ENCODE measurements at places on chromosomes 7 and 10.

DNA sequence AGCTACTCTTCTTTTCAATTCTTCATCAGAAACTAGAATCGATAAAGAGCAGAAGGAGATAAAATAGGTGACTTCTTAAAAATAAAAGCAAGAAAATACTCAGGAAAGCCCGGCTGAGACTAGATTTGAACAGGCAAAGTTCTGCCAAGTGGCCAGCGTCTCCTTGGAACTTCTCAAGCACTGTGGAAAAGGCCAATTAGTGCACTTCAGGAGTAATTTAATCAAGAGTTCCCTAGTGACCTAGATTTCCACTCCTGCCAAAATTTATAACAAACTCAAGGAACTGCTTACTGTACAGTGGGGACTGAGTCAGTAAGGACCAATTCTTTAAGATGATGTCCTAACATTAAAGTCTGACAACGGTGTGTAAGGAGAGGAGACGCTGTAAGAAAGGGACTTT, 57.3 kb downstream of the CHCHD3 start:
- DNase-seq: no peak

- no peak for DNase-seq
Measured at GRCh38 chr10:22646388-22646853, 68.0 kb downstream of the PIP4K2A start.

DNA sequence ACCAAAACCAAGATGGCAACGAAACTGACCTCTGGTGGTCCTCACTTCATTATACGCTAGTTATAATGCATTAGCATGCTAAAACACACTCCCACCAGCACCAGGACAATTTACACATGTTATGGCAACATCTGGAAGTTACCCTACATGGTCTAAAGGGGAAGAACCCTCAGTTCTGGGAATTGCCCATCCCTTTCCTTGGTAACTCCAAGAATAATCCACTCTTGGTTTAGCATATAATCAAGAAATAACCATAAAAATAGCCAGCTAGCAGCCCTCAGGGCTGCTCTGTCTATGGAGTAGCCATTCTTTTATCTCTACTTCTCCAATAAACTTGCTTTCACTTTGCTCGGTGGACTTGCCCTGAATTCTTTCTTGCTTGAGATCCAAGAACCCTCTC, 191.1 kb downstream of the DOCK4 start:
- DNase-seq: no peak

GRCh38 chr10:43261578-43262396, 5.1 kb downstream of the RASGEF1A start:
- peak; percentile 20 for DNase-seq

GRCh38 chr7:114652041-114652440, 237.4 kb downstream of the FOXP2 start:
- no peak for DNase-seq

- no peak for DNase-seq
Measured at GRCh38 chr10:84706875-84707274, 378.5 kb downstream of the CCSER2 start.

GRCh38 chr7:43960933-43961332, 34.7 kb downstream of the UBE2D4 start:
- DNase-seq: no peak

- no peak for DNase-seq
Measured at GRCh38 chr7:92643821-92644220, 53.6 kb upstream of the FAM133B start.

DNA sequence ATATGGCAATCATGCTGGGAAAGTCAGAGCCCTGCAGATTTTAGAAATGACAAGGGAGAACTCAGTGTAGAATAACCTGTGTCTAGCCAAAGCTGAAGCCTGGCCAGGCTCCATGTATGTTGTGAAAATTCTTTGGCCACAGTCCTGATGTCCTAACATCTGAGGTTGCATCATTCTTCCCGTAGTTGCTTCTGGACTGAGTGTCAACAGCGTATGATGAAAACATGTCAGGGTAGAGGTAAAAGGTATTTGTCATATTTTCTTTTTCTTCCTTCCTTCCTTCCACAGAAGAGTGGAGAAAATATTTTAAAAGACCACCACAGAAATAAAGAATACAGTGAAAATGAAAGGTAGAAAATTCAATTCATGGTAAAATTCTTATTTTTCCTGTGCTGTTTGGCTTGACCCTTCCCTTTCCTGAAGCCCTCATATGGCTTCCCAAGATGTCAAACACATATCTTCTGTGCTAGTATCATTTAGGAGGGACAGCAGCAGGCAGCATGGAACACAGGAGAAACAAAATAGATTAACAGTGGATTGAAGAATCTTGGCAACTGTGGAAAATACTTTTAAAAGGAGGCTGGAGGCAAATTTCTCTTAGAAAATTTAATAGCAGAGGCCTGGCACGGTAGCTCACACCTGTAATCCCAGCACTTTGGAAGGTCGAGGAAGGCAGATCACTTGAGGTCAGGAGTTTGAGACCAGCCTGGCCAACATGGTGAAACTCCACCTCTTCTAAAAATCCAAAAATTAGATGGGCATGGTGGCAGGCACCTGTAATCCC, 18.9 kb upstream of the NRBF2 start:
- DNase-seq: no peak

GRCh38 chr7:80768756-80769155, 130.3 kb downstream of the CD36 start:
- no peak for DNase-seq

- peak; percentile 45 for DNase-seq
Measured at GRCh38 chr10:26969145-26969926, 108.6 kb upstream of the ABI1 start.

DNA sequence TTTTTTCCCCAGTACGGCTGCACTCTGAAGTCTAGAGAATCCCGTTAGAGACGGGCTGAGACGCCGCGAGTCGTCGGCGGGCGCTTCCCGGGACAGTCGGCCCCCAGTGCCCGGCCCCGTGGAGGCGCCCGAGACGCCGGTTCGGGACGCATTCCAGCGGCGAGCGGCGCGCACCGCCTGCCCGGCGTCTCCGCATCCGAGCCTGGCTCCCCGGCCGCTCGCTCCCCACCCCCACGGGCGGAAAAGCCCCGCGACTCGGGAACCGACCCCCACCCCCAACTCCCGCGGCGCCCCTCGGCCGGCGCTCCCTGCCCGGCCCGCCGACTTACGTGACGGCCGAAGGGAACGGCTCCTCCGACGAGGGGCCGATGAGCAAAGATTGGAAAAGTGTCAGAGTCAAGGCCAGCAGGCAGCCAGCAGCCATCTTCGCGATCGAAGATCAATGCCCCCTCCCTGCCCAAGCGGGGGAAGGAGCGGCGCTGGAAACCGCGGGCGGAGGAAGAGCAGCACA, 486 bp downstream of the CACNA2D1 start:
- DNase-seq: peak; percentile 41

- DNase-seq: no peak
Measured at GRCh38 chr10:102982296-102982695, 64.2 kb downstream of the CNNM2 start.

DNA sequence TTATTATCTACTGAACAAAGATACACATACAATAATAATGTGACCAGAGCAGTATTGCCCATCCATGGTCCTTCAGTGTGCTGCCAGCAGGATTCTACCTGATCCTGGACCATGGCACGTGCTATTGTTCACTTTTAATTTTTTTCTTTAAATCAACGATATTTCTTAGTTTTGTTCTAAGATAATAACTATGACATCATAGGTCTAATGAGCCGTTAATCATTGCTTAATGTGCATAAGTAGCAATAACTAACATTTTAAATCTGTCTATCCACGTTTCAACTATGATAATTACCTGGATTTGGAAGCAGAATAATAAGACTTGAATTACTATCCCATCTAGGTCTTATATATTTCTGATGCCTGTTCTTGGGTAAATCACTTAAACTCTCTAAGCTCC, 253.8 kb downstream of the SORCS1 start:
- no peak for DNase-seq

- no peak for DNase-seq
Measured at GRCh38 chr7:125563964-125564529, 634.4 kb upstream of the POT1 start.

DNA sequence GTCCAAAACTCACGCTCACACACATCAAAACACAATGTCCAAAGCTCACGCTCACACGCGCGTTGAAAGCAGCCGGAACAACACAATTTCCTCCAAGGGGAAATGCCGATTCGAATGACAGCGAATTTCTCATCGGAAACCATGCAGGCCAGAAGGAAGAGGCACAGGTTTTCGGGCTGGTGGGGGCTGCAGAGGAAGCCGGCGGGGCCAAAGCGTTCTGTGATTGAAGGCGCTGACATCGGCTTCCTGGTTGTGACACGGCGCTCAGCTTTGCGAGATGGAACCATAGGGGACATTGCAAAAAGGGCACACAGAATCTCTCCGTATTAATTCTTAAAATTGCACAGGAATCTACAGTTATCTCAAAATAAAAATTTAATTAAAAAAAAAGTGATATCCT, 61.3 kb downstream of the FOXL3 start:
- no peak for DNase-seq

DNA sequence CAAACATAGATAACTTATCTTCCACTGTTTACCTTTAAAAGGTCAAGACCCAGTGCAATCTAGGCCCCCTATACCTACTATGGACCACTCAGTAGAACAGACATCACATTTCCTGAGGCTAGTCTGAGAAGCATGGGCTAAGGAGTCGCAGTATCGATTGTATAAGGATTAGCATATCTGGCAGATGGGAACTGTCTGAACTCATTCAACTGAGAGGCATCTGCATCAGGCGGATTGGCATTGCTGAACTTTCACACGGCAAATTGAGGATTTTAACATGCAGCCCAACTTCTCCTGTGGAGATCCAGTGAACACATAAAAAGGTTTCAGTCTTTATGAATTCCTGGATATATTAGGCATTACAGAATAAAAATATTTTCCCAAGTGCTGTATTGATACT, 89.1 kb upstream of the LRGUK start:
- DNase-seq: no peak
